Karpas-422 (cell line): ENCODE measurements at places on chromosomes 3 and 15. TPM values are rescaled to one million over a fixed set of nuclear protein-coding genes. Genes with fewer than 3 reads are reported as not detected.

DNA sequence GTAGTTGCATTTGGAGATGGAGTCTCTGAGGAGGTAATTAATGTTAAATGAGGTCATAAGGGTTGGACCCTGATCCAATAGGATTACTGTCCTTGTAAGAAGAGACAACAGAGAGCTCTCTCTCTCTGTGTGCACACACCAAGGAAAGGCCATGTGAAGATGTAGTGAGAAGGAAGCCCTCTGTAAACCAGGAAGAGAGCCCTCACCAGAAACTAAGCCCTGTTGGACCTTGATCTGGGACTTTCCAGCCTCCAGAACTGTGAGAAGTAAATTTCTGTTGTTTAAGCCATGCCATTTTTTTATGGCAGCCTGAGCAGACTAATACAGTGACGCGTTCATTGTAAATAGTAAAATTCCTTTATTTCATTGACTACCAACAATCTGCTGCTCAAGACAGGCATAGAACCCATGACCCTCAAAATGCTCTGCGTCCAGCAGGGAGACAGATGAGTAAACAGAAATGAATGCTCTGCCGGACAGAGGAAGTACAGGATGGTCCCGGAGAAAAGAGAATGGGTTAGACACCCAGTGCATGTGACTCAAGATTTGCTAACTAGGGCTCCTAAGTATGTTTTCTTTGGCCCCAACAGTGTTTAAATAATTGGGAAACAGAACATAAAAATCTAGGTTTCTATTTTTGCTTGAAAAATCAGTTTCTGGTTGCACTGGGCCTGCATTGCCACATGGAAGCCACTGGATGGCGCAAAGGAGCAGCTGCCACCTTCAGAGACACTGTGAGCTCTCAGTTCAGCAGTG lies 37.9 kb upstream of the TNFAIP8L3 start:
- peaks cover 27% of the 10 kb centered on the region for H3K4me1 ChIP-seq
- H3K36me3 ChIP-seq: no peaks in the 10 kb centered on the region
- H3K4me3 ChIP-seq: no peak overlapping the region
- H3K27me3 ChIP-seq: no peaks in the 10 kb centered on the region
- H3K27ac ChIP-seq: no peak overlapping the region

DNA sequence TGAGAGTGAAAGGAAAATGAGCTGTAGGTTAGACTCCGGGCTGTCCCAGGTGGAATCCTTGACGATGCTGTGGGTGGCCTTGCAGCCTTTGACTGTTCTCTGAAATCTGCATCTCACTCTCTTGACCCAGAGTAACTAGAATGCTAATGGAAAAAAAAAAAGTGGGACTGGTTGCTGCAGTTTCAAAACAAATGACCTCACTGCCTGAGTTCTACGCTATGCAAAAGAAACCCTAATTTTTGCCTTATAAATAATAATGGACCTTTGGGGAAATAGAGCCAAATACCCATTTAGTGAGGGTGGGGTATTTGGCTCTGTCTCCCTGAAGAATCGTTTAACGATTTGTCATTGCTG lies 309.7 kb upstream of the C2CD4B start:
- no peaks in the 10 kb centered on the region for H3K36me3 ChIP-seq
- no peaks in the 10 kb centered on the region for H3K27me3 ChIP-seq
- H3K4me1 ChIP-seq: no peaks in the 10 kb centered on the region
- DNase-seq: no peak

DNA sequence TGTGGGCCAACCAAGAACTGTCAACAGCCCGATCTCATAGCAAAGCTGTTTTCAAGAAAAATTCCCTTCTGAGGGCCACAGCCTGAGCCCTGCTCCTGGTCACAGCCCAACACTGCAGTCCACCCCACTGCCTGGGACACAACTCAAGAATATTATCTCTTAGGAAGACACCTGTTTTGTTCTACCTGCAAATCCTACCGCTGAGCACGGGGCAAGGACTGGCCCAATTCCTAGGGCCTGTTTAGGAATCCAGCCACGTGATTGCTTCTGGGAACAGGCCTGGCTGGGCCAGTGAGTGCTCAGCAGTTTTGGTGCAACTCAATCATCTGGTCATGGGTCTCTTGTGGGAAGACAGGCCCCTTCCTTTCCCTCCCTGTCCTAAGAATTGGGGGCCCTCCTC lies 8.3 kb downstream of the ISLR2 start:
- no peak overlapping the region for H3K4me3 ChIP-seq
- H3K27me3 ChIP-seq: no peaks in the 10 kb centered on the region
- no peaks in the 10 kb centered on the region for H3K36me3 ChIP-seq
- DNase-seq: no peak
- H3K4me1 ChIP-seq: no peaks in the 10 kb centered on the region

GRCh38 chr3:127809611-127810010 lies 12.7 kb downstream of the MGLL start:
- H3K27ac ChIP-seq: no peak overlapping the region; the same call in 1 of the 2 replicates
- H3K27me3 ChIP-seq: no peaks in the 10 kb centered on the region
- peaks cover 18% of the 10 kb centered on the region for H3K4me1 ChIP-seq
- DNase-seq: no peak
- peaks cover 80% of the 10 kb centered on the region for H3K36me3 ChIP-seq
- no peak overlapping the region for H3K4me3 ChIP-seq

Gene DUOX2
- total RNA-seq: 0.07 and 0.45 TPM in 2 replicates

Gene PARP3
- total RNA-seq: 29.1 and 43.5 TPM in 2 replicates

Gene BCHE
- total RNA-seq: 0.11 TPM in 2 replicates

GRCh38 chr3:38397320-38397719 lies 50.7 kb downstream of the XYLB start:
- H3K4me3 ChIP-seq: no peak overlapping the region
- H3K27me3 ChIP-seq: no peaks in the 10 kb centered on the region
- H3K4me1 ChIP-seq: no peaks in the 10 kb centered on the region
- peak; percentile 70 for DNase-seq

GRCh38 chr15:63059075-63059474 lies 16.5 kb downstream of the TPM1 start:
- H3K4me1 ChIP-seq: peaks cover 13% of the 10 kb centered on the region
- H3K36me3 ChIP-seq: no peaks in the 10 kb centered on the region
- no peak overlapping the region for H3K27ac ChIP-seq
- no peak for DNase-seq

Gene FGF12
- not detected in 2 replicates for total RNA-seq

Gene MRAS
- total RNA-seq: not detected in 2 replicates
